Fibroblast of mammary gland (primary cell): ENCODE measurements at places on chromosomes 2 and 18.

DNA sequence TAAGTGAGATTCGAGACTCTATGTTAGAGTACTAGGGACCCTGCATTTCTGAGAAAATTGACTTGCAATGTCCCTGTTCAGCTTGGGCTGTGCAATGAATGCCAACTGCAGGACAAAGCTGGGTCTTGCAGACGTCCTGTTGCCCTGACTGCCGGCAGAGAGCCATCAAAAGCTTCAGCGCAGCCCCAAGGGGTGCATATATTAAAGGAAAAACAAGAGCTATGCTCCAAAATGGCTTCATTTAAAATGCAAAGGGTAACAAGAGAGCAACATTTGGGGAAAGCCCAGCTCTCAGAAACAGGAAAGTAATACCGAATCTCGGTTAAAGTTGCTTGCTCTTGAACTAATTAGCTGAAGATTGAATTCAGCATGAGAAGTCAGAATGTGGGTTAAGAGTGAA is 110.9 kb upstream of the PNPT1 start:
- DNase-seq = no peak

DNA sequence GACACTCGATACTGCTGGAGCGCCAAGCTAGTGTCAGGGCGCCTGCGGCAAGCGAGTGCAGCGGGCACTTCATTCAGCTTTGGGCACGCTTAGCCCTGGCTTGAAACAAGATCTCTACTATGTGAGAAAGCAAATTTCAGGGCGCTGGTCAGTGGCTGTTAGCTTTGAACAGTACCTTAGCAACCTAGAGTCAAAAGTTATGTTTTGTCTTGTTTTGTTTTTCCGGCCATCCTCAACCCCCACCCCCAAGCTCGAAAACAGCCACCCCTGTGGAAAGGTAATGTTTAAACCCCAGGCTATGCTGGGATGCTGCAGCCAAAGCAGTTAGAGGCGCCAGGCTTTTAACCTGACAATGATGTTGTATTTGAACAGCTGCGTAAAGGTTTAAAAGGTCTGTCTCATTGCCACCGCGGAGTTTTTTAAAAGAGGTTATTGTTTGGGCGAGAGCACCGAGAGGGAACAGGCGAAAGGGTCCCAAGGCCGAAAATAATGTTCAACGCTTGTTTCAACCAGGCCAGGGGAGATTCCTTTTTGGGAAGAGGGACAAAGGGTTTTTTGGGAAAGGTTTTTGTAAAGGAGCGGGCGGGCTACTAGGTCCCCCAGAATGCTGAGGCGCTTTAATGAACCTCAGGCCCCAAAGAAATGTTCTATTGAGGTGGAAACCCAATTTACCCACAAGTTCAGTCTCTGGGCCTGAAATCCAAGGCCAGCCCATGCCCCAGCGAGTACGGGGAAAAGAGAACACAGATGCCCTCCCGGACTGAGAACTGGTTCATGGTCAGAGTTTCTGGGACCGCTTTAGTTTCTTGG is 2.3 kb upstream of the HOXD10 start:
- no peak for DNase-seq

DNA sequence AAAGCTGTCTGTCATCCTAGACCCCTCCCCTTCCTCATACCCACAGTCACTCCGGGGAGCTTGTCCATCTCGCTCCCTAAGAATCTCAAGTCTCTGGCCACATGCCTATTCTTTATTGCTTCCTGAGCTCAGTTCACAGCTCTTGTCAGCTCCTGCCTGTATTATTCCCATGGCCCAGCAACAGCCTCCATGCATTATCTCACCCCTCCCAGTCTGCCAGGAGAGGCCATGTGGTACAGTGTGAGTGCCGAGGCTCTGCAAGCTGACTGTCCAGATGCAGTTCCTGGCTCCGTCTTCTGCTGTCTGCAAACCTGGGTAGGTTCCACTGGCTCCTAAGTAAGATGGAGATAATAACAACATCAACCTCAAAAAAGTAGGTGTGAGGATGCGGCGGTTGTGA is 79.7 kb downstream of the MRPS9 start:
- DNase-seq = no peak

GRCh38 chr2:63003351-63003750 is 47.3 kb upstream of the OTX1 start:
- no peak for DNase-seq

GRCh38 chr2:128395640-128396499 is 77.2 kb upstream of the HS6ST1 start:
- no peak for DNase-seq

- no peak for DNase-seq
These were observed 601 bp upstream of the ANO7 start for GRCh38 chr2:241187918-241188234.
